ENCODE measurements at places on chromosomes 2 and 18.

DNA sequence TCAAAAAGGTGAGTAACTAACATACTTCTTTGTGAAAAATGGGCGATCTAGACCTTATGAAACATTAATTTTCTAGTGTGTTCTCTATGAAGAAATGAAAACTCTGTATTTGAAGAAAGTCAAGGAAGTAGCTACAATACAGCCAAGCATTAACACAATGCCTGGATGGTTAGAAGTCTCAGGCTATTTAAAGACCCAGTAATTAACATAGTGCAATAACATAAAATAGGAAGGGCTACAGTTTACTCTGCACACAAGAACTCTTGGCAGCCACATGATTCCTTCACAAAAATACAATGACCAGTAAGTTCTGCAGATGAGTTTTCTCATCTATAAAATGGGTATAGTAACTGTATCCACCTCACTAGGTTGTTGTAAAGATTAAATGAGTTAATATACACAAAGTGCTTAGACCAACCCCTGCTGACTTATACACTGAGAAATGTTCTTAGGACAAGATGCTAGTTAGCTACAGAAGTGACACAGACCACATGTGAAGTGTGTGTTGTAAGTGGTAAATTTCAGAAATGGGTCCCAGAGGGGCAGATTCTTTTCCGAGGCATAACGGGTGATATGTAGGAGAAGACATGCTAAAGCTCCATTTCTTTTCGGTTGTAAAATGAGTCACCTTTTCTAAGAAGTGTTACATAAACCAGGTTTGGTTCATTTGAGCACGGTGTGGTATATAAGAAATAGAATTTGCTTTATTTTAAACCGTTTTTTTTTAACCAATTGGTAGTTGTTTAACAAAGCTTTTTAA lies 61.8 kb downstream of the CXCR4 start:
- no peak for DNase-seq

GRCh38 chr2:85185431-85185940 lies 52.3 kb downstream of the TCF7L1 start:
- no peak for DNase-seq

DNA sequence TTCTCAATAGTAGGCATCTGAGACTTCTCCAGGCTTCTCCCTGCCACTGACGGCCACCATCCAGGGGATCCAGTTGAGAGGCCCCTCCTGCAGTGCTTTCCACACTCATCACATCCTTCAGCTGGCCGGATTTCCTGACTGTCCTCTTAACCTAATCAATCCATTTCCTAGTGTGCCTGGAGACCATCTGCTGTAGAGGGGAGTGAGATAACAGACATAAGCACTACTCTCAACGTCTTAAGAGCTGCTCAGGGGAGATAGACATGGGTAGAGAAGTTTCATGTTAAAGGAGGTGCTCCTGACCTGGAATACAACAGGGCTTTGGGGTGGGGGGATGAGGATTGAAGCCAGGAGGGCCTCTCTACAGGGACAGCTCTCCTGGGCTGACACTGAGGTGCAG lies 14.2 kb downstream of the SPR start:
- DNase-seq: no peak

GRCh38 chr2:32068-32467 lies 14.2 kb downstream of the FAM110C start:
- DNase-seq: peak; percentile 33

DNA sequence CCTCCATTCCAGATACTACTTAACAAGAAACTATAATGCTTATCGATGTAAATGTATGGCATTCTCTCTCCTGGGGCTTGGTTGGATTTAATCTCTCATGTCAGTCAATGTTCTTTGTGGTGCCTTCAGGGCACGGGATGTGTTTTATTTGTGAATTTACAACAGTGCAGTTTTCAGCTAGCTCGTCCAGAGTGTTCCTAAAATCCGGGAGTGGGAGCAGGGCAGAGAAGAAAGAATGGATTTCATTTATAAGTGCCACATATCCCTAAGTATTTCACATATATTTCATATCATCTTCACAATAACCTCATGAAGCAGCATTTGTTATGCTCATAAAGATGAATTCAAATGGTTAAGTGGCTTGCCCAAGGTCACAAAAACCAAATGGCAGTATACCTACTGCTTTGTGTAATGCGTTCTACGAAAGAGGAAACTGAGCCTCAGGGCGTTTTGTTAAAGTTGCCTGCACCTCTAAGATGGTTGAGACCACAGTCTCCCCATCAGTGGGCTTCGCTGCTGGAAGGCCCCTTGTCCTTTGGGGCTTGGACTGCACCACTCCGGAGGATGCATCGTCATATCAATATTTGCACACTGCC lies 134.7 kb upstream of the MGAT5 start:
- DNase-seq: no peak

GRCh38 chr18:10685484-10685883 lies 159.7 kb downstream of the NAPG start:
- DNase-seq: no peak

DNA sequence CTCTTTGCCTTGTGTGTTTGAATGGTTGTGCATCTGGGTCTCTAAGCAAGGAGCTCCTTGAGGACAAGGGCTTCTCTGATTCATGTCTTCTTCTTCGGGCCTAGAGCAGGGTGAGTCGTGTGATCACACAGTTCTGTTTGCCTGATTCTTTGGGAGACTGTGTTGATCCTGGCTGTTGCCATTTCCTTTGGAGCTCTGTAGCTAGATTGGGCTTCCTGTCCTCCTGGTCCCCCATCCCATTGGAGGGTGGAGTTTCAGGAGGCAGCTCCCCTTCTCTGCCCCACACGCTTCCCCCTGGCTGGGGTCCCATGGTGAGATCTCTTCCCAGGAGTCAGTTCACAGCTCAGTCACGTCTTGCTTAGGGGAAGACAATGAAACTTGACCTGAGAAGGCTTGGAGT lies 92.8 kb downstream of the TRIB2 start:
- no peak for DNase-seq

GRCh38 chr2:48914477-48915089 lies 159.1 kb upstream of the LHCGR start:
- no peak for DNase-seq

DNA sequence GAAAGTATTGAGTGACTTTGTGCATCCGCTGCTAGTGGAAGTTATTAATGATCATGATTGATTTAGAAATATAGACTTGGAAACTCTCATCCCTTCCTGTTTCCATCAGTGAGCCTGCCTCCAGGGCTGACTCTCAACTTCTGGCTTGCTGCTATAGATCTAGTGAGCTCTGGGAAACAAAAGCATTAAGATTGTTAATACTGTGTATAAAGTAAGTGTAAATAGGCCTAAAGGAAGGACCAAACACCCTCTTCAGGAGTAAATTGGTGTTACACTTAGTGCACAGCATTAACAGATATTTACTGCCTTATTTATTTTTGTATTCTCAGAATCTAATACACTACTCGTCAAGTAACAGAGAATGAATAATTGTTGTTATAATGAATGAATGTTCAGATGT lies 285.6 kb downstream of the THSD7B start:
- no peak for DNase-seq

DNA sequence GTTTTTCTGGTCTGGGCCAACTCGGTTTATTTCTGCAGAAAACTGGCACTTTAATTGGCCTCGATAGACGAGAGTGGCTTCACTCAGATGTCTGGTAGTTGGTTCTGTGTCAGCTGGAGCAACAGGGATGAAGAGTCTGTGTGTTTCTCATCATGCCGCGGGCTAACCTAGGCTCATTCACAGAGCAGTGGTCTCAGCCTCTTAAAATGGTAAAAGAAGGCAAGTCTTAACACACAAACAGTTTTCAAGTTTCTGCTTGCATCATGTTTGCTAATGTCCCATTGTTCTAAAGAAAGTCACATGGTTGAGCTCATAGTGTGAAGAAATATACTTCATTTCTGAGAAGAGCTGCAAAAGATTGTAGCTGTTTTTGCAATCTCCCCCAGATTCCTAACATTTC lies 37.5 kb upstream of the ANXA4 start:
- DNase-seq: no peak

DNA sequence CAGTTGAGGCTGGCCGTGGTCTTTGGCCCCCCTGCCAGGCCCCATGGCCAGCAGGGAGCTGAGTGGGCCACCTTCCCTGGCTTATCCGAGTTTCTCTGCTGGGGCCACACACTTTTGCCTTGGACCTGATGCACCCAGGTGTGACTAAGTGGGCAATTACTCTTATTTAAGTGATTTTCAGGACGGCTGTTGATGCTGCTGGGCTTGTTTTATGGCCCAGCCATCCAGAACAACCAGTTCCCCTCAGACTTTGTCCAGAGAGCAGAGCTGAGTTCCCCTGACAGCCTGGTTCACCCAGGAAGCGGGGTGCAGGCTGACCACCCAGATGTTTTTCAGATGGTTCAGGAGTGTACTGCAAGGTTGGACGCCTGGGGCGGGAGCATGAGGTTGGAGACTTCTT lies 68.8 kb downstream of the GLI2 start:
- DNase-seq: no peak

GRCh38 chr2:210459880-210460279 lies 16.7 kb downstream of the LANCL1 start:
- no peak for DNase-seq

DNA sequence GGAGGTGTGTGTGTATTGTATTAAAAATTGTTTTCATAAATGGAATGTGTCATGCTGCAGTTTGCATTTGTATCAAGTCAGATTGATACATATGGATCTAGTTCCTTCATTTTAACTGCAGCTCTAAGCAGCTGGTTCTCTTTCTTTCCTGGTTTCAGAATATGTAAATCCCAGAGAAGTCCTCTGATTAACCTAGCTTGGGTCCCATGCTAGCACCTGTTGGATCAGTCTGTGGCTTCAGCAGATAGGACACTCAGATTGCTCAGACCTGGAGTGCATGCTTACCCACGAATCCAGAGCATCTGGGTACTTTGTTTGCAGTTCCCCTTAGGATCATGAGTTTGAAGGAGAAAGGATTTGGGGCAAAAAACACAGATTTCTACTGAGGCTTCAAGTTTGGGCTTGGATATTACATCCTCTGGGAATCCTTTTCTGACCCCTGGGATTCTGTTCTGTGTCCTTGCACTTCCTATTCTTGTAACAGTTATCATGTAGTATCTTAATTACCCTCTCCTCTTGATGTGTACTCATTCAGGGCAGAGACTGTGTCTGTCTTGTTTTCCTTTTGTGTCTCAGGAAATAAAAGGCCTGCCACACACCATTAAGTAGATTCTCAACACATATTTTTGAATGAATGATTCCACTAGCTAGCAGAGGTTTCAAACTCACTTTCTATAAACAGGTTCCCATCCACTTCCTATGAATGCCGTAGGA lies 142.1 kb downstream of the PHLPP1 start:
- no peak for DNase-seq

GRCh38 chr2:162581959-162582798 lies 238.2 kb downstream of the GCA start:
- DNase-seq: no peak

DNA sequence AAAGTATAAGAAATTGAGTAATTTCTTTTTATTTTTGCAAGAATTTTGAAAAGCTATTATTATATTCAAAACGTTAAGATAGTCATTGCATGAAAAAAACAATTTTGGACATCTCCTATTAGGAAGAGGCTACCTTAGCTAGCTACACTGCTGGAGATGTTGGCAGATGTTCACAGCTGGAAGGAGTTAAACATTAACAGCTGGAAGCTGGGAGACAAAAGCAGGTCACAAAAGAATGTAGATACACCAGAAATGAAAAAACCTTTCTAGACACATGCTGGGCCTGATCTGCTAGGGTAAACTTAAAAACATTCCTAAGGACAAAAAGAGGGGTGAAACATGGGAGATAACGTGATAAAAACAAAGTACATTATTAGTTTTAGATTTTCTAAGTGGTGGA lies 84.4 kb downstream of the SESTD1 start:
- DNase-seq: no peak

DNA sequence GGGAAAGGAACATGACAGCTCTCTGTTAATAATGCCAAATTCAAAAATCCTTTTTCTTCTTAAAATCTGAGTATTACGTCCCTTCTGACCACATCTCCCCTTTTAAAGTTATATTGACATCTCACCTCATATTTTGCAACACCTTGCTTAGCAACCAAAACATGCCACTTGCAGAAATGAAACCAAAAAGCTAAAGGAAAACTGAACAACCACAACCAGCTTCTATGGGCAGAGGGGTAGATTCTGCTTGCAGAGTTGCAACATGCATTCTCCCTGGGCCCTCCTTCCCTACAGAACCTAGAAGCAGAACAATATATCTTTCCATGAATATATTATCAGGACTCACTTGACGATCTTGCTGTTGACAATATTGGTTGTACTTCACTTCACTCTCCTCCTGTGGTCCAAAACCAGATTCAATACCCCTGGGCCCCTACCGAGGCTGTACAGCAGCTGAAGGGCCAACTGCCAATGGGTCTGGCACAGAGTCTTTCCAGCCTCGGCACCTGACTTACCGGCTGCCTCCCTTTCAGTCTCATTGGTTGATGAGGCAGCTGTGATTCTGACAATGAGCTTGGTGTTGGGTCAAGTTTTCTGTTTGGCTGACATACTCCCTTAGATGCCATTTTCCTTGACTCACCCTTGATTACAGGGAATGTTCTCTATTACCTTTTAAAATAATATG lies 616.6 kb downstream of the ZEB2 start:
- no peak for DNase-seq

GRCh38 chr2:105777031-105777482 lies 32.3 kb downstream of the NCK2 start:
- no peak for DNase-seq

- no peak for DNase-seq
Measured at GRCh38 chr2:241929551-241930490, 60.3 kb downstream of the RTP5 start.

DNA sequence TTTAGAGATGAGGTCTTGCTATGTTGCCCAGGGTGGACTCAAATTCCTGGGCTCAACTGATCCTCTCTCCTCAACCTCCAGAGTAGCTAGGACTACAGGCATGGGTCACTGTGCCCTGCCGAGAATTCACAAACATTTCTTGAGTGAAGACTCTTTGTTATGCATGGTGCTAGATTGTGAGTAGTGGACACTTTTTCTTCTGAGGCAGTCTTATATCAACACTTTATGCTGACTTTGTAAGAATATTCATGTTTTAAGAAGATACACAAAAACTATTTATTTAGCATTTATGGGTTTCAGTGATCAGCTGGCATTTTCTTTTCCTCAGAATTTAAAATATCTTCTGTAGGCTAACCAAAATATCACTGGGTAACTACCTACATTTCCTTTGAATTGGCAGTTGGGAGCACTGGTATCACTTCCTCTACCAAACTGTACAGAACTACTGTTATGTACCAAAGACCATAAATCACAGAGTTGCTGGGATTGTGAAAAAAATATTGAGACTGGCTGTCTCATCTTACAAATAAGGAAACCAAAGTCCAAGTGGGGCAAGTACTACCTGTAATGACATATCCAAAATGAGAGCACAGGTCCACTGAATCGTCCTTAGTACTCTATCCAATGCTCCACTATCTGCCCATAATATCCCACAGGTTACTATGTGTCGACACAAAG lies 34.0 kb downstream of the DOCK10 start:
- DNase-seq: no peak

DNA sequence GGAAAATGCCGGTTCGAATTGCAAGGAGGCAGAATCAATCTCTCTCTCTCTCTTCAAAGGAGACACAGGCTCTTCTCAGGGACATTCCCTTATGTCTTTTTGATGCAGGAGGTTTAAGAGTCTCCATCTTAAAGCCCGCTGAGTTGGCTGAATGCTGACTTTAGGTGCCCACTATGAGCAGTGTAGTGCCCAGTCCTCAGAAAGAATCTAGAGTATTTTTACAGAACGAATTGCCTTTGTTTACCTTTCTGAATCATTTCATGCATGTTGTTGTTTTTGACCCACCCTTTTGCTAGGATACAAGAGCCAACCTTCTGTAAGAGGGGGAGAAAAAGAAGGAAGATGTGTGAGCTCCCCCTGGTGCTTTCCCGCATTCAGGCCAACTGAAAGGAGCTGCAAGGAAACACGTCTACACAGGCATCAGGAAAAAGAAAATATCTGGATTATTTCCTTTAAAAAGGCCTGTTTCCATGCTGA lies 193.5 kb upstream of the TCF4 start:
- no peak for DNase-seq
